ENCODE measurements at places on chromosomes 13 and 19.

DNA sequence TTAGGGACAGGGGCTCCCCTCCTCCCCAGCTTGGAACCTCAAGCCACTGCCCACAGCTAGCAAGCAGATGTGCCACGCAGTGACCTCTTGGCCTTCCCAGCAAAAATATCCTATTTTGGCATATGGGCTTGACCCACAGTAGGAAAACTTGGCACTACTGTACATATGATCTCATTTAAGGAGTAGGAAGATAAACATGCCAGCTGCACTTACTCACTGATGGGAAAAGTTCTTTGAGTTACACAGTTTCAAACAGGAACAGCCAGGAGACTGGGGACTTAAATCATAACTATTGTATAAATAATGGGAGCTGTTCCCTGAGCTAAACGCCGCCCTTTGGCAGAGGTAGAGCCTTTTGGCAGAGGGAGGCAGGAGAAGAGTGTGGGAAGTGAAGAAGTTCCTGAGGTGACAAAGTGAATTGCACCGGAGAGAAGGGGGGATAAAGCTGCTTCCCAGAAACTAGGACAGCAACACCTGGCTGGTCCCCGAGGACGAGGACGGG, 6.1 kb downstream of the SACS start:
- DNase-seq, result no peak

- peak; percentile 47 for DNase-seq
Measured at GRCh38 chr19:44951179-44952159, 3.7 kb upstream of the CLPTM1 start.

GRCh38 chr13:112350300-112350699, 25.9 kb upstream of the SPACA7 start:
- no peak for DNase-seq

GRCh38 chr19:41698746-41699230, 9.6 kb upstream of the CEACAM5 start:
- no peak for DNase-seq

GRCh38 chr19:39389631-39390414, 1.1 kb downstream of the PAF1 start:
- DNase-seq, result no peak

DNA sequence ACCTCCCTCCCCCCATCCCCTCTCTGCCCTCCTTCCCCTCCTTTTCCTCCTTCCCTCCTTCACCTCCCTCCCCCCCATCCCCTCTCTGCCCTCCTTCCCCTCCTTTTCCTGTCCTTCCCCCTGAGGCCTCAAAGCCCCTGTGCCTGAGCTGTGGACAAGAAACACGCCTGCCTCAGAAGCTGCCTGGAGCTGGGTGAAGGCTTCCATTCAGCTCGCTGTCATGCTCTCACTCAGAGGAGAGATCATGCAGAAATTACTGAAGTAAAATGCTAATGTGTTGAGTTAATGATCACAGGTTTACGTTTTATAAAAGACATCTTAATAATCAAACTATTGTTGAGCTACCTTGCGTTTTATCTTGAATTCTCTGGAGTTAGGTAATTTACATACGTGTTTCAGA, 114.5 kb downstream of the ATP11A start:
- no peak for DNase-seq

GRCh38 chr13:99224021-99224420, 23.4 kb downstream of the UBAC2 start:
- DNase-seq, result no peak

- no peak for DNase-seq
Measured at GRCh38 chr13:79456051-79456450, 24.9 kb upstream of the NDFIP2 start.

GRCh38 chr13:33033051-33033812, 17.0 kb downstream of the KL start:
- peak; percentile 2 for DNase-seq

- peak; percentile 90 for DNase-seq
Measured at GRCh38 chr19:14375055-14375581, 6.1 kb upstream of the ADGRE5 start.

GRCh38 chr13:31240921-31241320, 41.1 kb downstream of the B3GLCT start:
- DNase-seq, result no peak

- DNase-seq, result no peak
Measured at GRCh38 chr19:33500586-33500985, 21.0 kb downstream of the PEPD start.

- DNase-seq, result no peak
Measured at GRCh38 chr19:34241513-34242337, 12.6 kb upstream of the GARRE1 start.

GRCh38 chr13:69935043-69935442, 172.6 kb upstream of the ATXN8OS start:
- DNase-seq, result no peak

- DNase-seq, result no peak
Measured at GRCh38 chr13:112985803-112986408, 16.9 kb downstream of the MCF2L start.

GRCh38 chr13:79799059-79799867, 318.3 kb downstream of the NDFIP2 start:
- DNase-seq, result no peak

- no peak for DNase-seq
Measured at GRCh38 chr13:112012016-112012704, 54.8 kb upstream of the SOX1 start.

GRCh38 chr13:113401452-113402415, 37.8 kb upstream of the GRTP1 start:
- no peak for DNase-seq

- DNase-seq, result peak; percentile 67
Measured at GRCh38 chr13:44259045-44260027, 114.3 kb upstream of the SERP2 start.

- DNase-seq, result no peak
Measured at GRCh38 chr13:28753208-28753892, 34.6 kb upstream of the SLC46A3 start.

GRCh38 chr19:5305163-5305562, 35.4 kb downstream of the PTPRS start:
- no peak for DNase-seq

- DNase-seq, result no peak
Measured at GRCh38 chr19:43441716-43442115, 23.7 kb downstream of the LYPD3 start.

DNA sequence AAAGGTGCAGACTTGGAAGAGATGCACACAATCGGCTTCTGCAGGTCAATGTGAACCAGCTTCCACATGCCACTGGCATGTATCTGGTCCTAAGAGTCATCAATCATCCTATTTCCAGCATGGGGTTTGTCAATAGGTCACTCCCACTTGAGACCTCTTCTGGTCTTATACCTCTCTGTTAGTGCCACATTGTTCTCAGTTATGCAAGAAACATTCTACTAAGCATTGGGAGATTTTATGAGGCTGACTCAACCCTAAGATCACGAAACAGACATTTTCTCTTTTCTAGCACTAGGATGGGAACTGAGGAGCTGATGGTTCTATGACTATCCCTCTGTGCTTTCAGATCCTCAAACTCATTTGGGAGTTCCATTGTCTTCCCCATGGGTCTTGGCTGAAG, 581.5 kb upstream of the KLF12 start:
- no peak for DNase-seq

DNA sequence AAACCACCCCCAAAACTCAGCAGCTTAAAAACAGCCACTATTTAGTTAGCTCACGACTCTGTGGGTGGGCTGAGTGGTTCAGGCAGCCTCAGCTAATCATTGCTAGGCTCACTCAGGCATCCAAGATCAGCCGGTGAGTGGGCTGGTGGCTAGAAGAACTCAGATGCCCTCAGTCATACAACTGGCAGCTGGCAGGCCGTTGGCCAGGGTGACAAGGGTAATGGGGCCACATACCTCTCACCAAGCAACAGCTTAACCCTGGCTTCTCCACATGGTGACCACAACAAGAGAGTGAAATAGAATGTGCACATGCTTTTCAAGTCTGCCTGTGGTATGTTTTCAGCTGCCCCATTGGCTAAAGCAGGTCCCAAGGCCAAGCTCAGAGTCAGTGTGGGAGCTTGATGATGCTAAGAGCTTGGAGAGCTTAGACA, 435.4 kb upstream of the TSHZ3 start:
- DNase-seq, result no peak

DNA sequence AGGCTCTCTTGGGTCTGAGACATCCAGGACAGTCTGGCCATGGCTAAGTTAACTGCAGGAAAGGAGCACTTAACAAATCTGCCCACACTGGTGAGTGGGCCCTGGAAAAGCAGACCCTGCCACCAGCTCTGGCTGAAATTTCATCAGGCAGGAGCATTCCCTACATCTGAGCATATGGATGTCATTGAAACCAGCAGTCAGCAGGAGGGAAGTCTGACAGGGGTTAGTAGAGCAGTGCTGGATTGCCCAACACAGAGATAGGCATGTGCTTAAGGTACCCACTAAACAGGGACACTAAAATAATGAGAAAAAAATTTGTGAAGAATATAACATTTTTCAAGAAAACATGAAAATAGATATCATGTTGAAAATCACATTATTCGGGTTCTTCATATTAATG, 13.6 kb upstream of the ACOD1 start:
- no peak for DNase-seq

DNA sequence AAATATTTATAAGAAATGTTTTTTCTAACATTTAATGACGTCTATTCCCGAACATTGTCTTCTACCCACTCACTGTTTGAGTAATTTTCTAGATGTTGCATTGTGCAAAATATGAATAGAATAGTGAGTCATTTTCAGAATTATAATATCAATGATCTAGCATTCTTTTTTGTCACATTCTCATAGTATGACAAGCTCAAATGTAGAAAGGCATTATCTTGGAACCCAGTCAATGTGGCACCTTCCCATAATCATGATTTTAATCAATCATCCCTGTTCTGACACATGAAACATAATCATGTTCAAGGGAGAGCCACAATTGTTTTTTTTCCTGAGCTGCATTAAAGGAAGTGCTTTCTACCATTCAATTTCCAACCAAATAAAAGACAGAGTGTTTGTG, 265.8 kb downstream of the OXGR1 start:
- DNase-seq, result no peak

DNA sequence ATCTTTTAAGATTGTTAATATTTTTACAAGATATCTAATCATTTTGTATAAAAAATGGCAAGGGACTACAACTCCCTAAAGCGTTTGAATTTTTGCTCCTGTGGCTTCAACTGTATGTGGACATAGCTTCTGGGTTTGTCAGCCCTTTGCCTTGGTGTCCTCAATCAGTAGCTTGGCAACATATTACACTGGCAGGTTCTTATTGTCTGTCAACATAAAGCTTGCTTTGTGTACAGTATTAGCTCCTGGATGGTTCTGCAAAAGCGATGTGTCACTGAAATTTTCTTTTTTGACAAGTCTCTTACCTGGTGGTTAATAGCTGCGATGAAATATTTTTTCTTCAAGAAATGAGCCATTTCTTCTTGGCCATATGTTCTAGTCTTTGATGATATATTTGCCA, 190.0 kb downstream of the HS6ST3 start:
- no peak for DNase-seq

GRCh38 chr13:79901336-79901735, 420.4 kb downstream of the NDFIP2 start:
- no peak for DNase-seq

- DNase-seq, result no peak
Measured at GRCh38 chr13:29791508-29791907, 58.9 kb downstream of the UBL3 start.

DNA sequence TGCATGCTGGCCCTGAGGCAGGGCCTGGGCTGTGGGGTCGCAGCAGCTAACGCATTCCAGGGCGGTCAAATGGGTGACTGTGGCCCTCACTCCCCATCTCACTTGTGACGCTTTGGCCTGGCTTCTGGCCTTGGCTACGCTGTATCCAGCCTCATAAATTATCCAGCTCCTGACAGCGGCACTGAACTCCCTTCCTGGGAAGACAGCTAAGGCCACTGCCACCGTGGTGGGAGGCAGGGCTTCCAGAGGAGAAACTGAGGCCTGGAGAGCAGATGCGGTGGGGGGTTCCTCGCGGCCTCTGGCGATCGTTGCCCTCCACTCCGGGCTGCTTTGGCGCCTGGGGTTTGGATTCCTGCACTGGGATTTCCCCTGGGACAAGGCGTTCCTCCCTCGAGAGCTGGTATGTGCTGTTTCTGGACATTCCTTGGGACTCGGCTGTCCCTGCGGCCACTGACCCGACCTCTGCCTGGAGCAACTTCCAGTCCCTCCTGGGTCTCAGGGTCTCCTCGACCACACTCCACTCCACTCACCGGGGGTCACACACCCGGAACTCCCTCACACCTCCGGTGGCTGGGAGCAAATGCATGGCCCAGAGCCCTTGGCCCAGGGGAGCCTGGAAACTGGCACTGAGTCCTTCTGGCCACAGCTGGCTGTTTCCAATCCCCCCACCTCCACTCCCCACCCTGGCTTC, 3.4 kb downstream of the TBXA2R start:
- DNase-seq, result no peak

- no peak for DNase-seq
Measured at GRCh38 chr19:2612619-2613249, 89.8 kb downstream of the GNG7 start.

- DNase-seq, result no peak
Measured at GRCh38 chr13:99506634-99507033, 5.4 kb downstream of the TM9SF2 start.

GRCh38 chr13:37403776-37404527, 194.6 kb downstream of the POSTN start:
- DNase-seq, result no peak

DNA sequence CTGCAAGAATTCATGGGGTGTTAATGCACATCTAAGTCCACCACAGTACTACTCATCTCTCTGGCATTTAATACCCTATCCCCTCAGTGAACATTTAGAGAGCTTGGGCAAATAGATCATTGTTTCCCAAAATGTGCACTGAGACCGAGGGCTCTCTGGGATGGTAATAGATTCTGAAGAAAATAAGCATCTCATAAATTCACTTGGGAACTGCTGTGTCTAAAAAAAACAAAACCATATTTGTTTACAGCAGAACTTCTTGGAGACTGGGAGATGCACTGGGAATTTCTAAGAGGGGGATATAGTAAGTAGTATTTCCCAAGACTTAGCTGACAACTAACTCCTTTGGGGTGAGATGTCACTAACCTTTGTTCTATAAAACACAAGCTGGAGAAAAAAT, 58.4 kb downstream of the ENOX1 start:
- no peak for DNase-seq

GRCh38 chr13:50587645-50588373, 255.7 kb downstream of the DLEU7 start:
- DNase-seq, result no peak

DNA sequence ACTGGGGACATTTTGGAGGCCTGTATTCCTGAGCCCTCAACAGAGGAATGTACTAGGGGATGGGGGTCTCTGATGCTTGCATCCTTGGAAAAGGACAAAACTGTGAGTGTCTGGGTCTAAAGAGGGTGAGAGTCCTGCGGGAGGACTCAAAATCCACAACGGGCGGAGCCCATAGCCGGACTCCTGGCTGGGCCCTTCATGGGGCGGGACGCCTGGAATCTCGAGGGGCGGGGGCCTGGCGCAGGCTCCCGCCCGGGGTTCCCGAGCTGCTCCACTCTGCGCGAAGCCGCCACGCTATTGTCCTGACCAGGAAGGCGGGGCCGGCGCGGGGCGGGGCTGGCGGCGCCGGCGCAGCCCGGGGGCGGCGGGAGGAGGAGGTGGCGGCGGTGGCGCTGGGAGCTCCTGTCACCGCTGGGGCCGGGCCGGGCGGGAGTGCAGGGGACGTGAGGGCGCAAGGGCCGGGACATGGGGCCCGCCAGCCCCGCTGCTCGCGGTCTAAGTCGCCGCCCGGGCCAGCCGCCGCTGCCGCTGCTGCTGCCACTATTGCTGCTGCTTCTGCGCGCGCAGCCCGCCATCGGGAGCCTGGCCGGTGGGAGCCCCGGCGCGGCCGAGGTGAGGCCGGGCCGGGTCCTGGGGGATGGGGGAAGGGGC, at the start of gene APLP1:
Gene APLP1 (plus strand): TSS at position 403 of the 651 bp plus-strand sequence. CDS start 63 bp downstream, at position 466.
- DNase-seq, result peak; percentile 77

Data from CD4-positive, alpha-beta T cell (primary cell).